ENCODE measurements at places on chromosomes 4 and X. TPM values are rescaled to one million over a fixed set of nuclear protein-coding genes. Genes with fewer than 3 reads are reported as not detected.

DNA sequence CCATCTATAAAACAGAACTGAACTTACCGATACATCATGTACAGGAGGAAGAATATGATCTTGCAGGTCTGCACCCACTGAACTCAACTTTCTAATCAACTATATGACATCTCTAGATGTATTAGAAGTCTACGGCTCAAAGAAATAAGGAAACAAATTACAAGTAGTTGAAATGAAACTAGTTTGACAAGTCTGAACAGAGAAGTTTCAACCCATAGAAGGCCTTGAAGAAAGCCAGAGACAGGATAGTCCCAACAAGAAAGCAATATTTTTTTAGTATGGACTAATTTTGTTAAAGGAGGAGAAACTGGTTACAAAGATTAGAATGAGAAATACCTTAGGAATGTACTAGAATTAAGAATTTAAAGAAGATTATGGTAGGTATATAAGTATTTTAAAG, at the start of gene TMPRSS11A:
TMPRSS11A (minus strand) TSS at position 138 of the 400 bp plus-strand sequence; CDS start at position 38, 100 bp downstream.
- DNase-seq = no peak

DNA sequence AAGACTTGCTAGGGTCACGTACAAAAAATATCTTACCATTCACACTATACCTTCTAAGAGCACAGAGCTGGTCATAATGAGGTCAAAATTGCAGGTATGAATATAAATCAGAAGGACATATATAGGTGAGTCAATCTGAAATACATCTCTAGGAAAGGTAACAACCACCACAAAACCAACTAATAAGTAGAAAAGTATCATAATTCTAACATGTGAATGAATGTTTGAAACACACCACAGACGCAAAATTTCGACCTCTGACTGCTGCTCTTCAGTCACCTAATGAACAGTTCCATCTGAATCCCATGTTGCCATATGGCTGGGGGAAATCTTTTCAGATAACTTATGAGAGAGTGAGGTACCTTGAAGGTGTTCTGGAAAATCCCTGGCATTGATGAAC, 22.1 kb downstream of the STAP1 start:
- no peak for DNase-seq

DNA sequence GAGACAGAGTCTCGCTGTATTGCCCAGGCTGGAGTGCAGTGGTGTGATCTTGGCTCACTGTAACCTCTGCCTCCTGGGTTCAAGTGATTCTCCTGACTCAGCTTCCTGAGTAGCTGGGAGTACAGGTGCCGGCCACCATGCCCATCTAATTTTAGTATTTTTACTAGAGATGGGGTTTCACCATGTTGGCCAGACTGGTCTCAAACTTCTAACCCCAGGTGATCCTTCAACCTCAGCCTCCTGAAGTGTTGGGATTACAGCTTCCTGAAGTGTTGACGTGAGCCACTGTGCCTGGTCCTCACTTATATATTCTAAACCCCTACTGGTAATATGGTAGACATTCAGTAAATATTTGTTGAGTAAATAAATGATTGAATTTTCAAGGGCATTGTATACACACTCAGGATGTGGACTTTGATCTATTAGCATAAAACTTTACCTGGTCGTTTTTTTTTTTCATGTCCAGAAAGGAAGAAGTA, 33.0 kb downstream of the MTHFD2L start:
- no peak for DNase-seq

DNA sequence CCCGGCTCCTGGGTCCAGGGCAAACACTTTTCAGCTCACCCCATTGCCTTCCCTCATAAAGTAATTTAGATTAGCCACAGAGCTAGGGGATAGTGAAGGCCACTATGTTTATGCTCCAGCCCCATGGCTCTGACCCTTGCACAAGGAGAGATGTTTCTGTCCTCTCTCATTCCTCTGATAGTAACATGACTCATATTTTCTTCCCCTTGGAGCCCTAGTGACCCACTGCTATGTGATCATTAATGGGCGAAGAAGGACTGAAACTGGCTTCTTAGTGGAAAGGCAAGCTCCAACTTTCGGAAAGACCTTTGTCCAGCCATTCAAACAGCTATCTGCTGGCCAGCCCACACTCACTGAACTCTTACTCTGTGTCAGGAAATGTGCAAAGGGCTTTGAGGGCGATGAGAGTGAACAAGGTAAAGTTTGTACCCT, 12.3 kb downstream of the CLDN2 start:
- DNase-seq = no peak

- DNase-seq = no peak
Measured at GRCh38 chr4:158991534-158992155, 111.2 kb upstream of the RAPGEF2 start.

- DNase-seq = no peak
Measured at GRCh38 chr4:143369552-143369951, 32.9 kb downstream of the GAB1 start.

DNA sequence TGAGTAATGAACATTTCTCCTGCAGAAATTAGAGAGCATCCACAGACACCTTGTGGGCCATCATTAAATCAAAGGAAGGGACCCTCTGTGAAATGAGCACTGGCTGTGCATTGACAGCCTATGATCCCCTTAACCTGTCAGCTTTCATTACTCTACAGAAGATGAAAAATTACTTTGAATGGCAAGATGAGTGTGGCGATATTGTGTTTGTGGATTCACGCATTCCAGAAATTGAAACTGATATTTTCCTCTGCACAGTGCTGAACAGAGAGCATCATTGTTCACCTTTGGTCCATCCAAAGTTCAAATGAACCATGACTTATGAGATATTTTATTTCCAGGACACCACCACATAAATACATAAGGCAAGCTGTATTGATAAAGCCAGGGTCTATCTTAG, 374.8 kb upstream of the ANXA10 start:
- DNase-seq = no peak

DNA sequence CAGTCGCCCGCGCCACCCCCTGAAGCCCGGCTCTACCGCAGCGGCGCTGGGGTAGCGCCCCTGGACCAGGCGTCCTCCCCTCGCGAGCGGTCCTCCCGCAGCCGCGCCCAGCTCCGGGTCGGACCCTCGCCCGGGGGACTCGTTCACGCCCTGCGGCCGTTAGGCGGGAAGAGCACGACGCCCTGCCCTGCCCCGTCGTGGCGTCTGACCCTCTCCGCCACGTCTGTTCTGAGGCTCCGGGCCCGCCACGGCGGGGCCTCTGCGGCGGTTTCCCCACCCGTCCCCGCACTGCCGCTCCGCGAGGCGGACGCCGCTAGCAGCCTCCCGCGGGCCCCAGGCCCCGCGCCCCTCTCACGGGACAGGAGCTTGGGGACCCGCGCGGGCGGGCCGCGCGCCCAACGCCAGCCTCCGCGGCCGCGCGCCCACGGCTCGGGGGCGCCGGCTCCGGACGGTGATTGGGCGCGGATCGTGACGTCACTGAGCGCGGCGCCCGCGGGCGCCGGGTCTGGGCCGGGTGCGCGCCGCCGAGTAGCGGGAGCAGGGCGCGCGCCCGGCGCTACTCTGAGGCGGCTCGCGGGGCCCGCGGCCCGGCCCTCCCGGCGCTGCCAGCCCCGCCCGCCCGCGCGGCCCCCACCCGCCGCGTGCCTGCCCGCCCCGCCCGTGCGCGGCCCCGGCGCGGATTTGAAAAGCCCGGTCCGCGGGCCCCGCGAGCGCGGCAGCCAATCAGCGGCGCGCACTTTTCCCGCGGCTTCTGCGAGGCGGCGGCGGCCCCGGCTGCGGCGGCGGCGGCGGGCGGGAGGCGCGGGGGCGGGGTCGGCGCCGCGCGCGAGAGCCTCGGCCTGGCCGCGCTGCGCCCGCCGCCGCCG, at the start of gene NSD2:
NSD2 (plus strand) TSS at position 816 of the 866 bp plus-strand sequence. CDS start 29,262 bp downstream, outside the sequence.
- DNase-seq = peak; percentile 40

DNA sequence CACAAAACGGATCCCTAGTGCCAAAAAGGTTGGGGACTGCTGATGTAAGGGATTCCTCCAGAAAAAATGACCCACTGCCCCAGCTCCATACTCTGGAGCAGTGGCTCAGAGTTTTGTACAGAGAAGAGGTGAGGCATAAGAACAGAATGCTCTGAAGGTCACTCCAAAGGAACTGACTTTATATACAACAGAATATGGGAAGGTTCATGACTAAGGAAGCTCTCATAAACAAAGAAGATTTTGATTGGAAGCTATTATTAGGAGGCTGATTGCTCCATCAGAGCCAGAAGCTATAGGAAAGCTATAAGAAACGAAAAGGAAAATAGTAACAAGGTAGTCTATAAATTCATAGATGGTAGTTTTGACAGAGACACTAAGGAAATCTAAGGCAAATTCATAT, 203.1 kb downstream of the SLC7A11 start:
- DNase-seq = no peak

DNA sequence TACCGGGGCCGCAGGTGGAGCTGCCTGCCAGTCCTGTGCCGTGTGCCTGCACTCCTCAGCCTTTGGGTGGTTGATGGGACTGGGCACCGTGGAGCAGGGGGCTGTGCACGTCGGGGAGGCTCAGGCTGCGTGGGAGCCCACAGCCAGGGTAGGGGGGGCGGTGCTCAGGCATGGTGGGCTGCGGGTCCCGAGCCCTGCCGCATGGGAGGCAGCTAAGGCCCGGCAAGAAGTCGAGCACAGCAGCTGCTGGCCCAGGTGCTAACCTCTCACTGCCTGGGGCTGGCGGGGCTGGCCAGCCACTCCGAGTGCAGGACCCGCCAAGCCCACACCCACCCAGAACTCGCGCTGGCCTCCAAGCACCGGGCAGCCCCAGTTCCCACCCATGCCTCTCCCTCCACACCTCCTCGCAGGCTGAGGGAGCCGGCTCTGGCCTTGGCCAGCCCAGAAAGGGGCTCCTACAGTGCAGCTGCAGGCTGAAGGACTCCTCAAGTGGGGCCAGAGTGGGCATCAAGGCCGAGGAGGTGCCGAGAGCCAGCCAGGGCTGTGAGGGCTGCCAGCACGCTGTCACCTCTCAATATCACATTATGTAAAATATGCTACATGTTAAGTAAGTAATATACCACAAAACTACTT, 104.1 kb downstream of the COX7B2 start:
- DNase-seq = no peak

GRCh38 chr4:98630737-98631454, 27.5 kb downstream of the TSPAN5 start:
- no peak for DNase-seq

DNA sequence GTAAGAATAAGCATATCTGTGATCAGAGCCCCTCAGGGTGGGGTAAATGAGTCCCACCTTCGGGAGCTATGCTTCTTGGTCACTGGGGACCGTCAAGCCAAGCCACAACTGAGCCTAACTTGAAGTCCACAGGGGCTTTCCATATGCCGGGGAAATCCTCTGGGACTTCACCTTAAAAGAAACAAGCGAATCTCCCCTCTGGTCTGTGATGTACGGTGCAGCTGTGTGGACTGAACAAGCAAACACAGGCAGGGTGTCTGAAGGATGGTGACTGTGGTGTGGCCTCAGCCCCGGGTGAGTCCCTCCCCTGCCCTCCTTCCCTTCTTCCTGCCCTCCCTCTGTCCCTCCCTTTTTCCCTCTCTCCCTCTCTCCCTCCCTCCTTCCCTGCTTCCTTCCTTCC, 29.7 kb upstream of the PPP2R2C start:
- no peak for DNase-seq

The RENBP gene
- 12.1 TPM for polyA plus RNA-seq

The MSANTD1 gene
- 0.24 TPM for polyA plus RNA-seq

The SERTM2 gene
- polyA plus RNA-seq = 0.16 TPM

The CLDN22 gene
- not detected for polyA plus RNA-seq

The SRPX gene
- 333 TPM for polyA plus RNA-seq

Measured in urinary bladder (tissue), 4 donors.